NCI-H146 (cell line): ENCODE measurements at places on chromosomes 5 and 9.

- no peak for DNase-seq
Measured at GRCh38 chr5:66958980-66959641, 237.5 kb downstream of the CD180 start.

DNA sequence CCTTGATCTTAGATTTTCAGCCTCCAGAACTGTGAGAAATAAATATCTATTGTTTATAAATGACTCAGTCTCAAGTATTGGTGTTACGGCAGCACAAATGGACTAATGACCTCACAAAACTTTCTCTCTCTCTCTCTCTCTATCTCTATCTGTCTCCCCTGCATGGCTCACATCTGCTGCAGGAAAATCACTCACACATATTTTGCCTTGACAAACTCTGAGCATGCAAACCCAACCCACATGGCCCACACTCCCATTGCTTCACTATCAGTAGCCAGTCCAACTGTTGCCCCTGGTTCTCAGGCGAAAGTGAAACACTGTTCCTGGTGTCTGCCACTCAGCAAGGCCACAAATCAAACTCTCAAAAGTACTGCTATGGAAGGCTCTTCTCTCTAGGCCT is 66.4 kb upstream of the PIK3R1 start:
- DNase-seq: no peak

DNA sequence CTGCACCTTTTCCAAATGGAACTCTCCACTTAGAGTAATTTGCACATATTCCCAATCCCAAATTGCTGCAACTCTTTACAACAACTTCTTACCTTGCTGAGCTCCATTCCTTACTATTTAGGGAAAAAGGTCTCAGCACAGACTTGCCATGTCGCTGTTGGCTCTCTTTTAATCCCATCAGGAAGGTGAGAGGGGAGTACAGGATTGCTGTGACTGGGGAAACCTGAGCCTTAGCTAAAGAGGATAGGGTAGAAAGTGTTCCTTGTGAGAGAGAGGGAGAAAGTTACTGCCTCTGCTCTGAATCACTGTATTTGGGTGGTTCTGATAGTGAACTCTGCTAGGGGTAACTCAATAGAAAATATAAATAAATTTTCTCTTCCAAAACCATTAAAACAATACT is 43.7 kb upstream of the GABRA1 start:
- DNase-seq: no peak

DNA sequence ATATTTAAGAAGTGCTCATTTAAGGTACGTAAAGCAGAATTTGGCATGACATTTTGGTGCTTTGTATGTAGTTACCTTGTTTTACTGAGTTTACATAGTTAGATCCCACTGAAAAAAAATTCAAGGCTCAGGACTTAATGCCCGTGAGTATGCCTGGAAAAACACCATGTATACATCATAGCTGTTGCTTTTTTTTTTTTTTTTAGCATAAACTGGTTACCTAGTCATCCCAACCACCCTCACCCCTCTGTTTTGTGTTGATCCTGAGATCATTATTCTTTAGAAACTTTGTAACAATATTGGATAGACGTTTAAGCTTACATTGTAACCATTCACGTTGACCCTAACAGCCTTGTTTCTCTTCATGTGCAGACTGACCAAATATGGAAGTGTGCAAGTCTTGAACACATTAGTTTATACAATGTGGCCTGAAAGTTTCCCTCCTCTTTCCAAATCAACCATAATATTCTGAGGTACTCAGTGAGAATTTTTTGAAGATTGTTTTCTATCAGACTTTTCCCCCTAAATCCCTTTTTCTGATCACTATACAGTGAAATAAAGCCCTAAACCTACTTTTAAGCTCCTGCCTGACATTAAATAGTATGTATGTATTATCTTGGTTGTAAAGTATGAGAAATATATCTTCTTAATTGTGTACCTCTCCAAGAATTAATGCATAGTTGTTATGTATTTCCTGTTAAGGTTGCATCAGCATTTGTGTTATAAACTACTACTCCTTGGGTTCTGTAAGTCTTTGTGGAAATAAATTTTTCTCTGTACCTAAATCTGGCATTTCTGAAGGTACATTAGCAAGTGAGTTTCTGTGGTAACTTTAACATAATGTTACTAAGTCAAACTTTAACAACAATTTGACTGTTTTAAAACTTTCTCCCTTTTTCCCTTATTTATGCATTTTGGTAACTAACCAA is 4.4 kb downstream of the RABGAP1 start:
- DNase-seq: no peak

GRCh38 chr9:126916909-126917308 is 2.3 kb downstream of the RALGPS1 start:
- DNase-seq: no peak
